Skeletal muscle cell (primary cell): ENCODE measurements at places on chromosomes 12 and 14.

- DNase-seq: no peak
Measured at GRCh38 chr12:124763594-124763979, 100.1 kb downstream of the SCARB1 start.

- DNase-seq: no peak
Measured at GRCh38 chr12:59408431-59408830, 187.4 kb upstream of the SLC16A7 start.

DNA sequence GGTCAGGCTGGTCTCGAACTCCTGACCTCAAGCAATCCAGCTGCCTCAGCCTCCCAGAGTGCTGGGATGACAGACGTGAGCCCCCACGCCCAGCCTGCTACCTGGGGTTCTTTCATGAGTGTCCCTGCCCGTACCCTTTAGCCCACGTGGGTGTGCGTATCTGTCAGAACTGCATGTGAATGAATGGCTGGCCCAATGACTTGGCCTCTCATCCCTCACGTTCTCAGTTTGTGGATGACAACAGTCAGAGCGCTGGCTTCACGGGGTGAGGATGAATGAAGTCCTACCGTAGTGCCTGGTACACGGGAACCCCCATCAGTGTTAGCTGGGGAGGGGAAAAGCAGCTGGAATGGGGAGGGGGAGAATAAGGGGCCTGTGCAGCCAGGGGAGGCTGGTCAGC is 16.1 kb upstream of the ZDHHC22 start:
- DNase-seq: no peak

- no peak for DNase-seq
Measured at GRCh38 chr14:52332269-52332668, 18.2 kb downstream of the PTGER2 start.
